SJSA1 (cell line): ENCODE measurements at places on chromosomes 3 and 15. TPM values are rescaled to one million over a fixed set of nuclear protein-coding genes. Genes with fewer than 3 reads are reported as not detected.

Gene SLC6A20
- total RNA-seq = 0.03 TPM in 1 of 2 replicates, not detected in the other

GRCh38 chr15:33503681-33504080 lies 192.9 kb downstream of the RYR3 start:
- no peak for DNase-seq

Gene TGM4
- total RNA-seq = 0.05 TPM in 1 of 2 replicates, not detected in the other

- DNase-seq = no peak
These were observed 954 bp downstream of the CLDN11 start for GRCh38 chr3:170419557-170420087.

DNA sequence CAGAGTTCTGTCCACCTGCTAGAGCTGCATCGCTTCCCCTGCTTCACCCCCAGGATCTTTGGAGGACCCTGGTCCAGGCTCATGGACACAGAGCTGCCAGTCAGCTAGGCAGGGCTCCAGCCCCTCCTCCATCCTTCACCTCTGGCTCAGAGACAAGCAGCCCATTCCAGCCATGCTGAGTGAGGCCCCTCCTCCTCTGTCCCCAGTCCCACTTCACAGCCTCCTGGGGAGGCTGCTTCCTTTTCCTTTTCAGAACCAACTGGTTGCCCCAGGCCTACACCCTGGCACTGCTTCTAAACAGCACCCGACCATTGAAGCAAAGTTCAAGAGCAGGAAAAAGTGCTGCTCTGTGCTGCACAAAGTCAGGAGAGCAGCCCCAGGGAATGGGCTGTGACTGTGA lies 22.2 kb downstream of the IQSEC1 start:
- no peak for DNase-seq

DNA sequence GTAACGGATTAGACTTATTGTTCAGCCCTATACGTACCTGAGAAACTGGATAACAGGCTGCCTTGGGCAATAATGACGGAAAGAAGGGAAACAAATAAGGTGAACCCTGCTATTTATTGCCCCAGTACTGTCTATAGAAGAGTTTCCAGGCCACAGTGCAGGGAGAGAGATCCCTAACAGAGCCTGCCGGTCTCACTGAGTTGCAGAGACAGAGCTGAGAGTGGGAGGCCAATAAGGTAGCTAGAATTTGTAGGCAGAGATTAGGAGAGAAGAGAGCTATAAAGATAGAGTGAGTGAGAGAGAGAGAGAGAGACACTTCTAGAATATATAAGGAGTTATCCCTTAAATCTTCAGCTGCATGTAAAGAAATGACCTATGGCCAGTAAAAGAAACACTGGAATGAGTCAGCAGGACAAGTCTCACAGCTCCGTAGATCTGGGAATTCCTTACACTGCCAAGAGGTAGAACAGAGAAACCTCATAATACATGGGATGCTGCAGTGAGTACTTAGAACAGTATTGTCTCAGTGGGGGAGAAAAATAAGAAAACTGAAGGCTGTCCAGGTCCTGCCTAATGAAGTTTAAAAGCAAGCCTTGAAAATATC lies 51.8 kb downstream of the ST3GAL6 start:
- DNase-seq = no peak

Gene CEMIP
- 0.03 TPM in 1 of 2 replicates, not detected in the other for total RNA-seq

Gene CCR9
- not detected in 2 replicates for total RNA-seq

Gene GOLGA8G
- 0.25 TPM in 1 of 2 replicates, not detected in the other for total RNA-seq

DNA sequence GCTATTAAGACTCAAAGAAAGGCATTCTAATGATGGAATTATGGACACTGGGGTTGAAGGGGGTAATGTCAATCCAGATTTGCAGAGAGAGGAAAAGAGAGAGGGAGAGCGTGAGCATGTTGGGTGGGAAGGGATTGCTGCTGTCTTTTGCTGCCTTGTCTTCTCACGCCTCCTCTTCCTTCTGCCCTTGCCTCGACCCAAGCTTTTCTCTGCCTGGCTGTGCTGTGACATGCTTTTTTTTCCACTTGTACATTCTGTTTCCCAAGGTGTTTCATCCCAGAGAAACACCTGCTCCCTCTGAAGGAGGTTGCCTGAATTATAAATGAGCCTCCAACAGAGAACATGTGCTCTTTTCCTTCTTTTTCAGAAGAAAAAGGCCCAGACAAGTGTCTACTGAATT lies 80.3 kb downstream of the BDH1 start:
- no peak for DNase-seq

GRCh38 chr3:127457546-127458145 lies 132.9 kb downstream of the TPRA1 start:
- DNase-seq = no peak

DNA sequence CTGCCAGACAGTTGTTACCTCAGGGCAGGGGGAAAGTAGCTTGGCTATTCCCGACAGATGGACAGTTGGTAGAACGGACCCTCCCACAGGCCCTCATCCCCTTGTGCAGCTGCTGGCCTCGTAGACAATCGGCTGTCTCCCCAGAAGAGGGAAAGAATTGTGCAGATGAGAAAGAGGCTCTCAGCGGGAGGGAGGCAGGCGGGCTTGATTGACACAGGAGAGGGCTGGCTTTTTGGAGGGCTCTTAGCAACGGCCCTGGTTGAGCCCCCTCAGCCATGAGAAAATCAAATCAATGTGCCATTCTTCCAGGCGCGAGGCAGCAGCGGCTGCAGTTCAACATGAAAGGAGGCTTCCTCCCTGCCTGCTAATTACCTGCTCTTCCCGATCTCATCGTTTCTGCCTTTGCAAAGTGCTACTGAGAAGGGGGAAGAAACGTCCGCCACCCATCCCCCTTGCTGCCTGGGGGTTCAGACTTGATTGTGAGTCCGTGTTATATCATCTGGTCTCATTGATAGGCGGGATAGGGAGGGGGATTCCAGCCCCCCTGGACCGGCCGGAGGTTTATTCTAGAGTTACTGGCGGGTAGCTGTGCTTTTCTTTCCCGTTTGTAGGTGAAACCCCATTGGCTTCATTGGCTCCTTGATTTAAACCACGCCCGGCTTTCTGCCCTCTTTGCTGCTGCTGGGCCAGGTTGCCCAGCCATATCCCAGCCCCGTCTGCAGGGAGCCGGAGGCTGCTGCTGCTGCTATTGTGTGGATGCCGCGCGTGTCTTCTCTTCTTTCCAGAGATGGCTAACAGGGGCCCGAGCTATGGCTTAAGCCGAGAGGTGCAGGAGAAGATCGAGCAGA lies at the start of gene TAGLN3:
TSS of gene TAGLN3 (plus strand) at position 287 of the 848 bp plus-strand sequence. CDS start at position 788, 501 bp downstream.
- DNase-seq = no peak

Gene SLC2A2
- total RNA-seq = not detected in 2 replicates

DNA sequence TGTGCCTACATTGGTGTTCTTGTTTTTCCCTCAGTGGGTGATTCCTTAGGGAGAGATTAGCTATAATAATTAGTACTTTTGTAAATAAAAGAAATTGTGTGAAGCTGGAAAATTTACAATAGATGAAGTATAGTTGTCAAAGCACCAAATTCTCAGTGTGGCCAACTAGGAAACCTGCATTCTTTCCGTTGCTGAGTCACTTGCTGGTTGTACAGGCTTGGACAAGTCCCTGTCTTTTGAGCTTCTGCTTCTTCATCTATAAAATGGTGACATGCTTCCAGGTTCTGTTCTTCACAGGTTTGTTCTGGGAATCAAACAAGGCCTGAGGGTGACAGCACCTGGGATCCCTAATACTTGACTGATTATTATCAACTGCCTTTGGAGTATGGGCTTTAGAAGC lies 184.1 kb upstream of the HES1 start:
- DNase-seq = no peak

Gene ARL6IP5
- total RNA-seq = 49.8 and 57.3 TPM in 2 replicates

Gene XYLB
- 0.66 and 3.0 TPM in 2 replicates for total RNA-seq

Gene ATP8B4
- 0.16 TPM in 1 of 2 replicates, not detected in the other for total RNA-seq

DNA sequence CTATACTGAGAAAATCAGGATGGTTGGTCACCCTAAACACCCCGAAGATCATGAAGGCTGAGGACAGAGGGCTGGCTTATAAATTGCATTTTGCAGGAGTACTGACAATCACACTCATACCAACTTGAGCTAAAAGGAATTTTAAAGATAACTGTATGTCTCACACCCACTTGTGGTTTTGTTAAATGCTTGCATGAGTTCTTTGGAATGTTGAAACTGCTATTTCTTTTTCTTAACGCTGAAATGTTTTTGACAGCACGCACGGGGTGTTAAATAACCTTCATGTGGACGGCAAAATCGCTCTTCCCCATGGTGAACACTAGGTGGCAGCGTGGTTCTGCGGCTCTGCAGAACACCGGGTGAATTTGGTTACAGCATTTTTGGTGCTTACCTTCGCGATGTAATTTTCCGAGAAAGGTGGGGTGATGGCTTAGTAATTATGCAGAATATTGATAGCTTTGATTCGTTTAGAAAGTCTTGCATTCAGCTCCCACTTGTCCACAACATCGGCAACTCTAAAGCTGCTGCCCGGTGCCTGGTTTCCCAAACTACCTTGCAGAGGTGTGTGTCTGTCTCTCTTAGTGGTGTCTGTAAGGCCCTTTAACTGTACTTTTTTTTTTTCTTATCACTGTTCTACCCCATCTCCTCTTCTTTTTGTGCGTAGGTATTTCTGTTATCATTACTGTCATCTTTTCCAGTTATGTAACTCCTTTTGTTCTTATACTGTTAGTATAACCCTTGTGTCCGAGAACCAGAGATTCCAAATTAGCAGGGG lies 51.7 kb downstream of the ARNT2 start:
- peak; percentile 71 for DNase-seq

- DNase-seq = no peak
These were observed 139.7 kb upstream of the CPNE4 start for GRCh38 chr3:132174500-132174899.

DNA sequence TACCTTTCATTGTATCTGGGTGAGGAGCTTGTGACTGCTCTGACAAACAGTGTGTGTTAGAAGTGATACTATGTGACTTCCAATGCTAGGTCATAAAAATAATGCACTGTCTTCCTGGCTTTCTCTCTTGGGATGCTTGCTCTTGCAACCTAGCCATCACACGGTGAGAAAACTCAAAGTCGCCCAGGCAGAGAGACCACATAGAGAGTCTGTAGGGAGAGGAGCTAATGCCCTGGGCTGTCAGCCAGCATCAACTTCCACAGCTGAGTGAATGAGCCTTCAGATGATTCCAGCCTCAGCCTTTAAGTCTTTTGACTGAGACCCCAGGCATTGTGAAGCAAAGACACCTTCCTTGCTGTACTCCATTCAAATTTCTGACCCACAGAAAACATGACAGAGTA lies 220.6 kb upstream of the SGO1 start:
- no peak for DNase-seq

GRCh38 chr3:94172695-94173310 lies 109.9 kb downstream of the NSUN3 start:
- DNase-seq = no peak

GRCh38 chr3:43175541-43175940 lies 69.7 kb upstream of the POMGNT2 start:
- DNase-seq = no peak

DNA sequence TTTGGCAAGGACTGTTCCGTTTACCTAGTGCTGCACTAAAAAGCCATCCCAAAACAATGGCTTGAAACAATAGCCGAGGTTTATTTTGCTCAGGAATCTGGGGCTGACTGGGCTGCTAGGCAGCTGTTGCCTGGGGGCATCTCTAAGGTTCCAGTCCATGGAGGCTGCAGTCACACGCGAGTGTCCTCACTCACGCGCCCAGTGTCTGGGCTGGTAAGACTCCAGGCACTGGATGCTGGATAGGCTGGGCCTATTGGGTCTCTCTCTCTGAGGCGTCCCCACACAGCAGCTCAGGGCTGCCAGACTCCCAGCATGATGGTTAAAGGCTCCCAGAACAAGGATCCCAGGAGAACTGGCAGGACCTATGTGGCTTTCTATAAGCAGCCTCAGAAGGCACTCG lies 34.2 kb downstream of the ALS2CL start:
- DNase-seq = peak; percentile 24

Gene LTK
- total RNA-seq = 0.24 and 0.31 TPM in 2 replicates

GRCh38 chr3:149087208-149087607 lies 875 bp upstream of the HLTF start:
- DNase-seq = no peak

DNA sequence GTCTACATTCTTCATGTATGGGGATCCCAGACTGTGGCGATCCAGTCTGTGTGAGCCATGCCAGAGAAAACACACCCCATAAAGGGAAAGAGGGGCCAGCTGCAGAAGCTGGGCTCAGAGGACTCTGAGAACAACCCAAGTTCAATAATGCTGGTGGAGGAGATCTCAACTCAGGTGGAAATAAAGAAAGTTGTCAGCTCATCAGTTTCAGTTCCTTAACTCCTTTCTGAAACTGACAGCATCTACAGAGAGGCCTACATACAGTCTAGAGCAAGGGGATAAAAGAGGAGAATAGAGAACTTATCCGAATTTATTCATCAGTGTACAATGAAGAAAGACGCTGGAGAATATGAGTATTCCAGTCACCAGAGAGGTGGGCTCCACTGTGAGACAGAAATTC lies 77.0 kb downstream of the NTRK3 start:
- DNase-seq = no peak

DNA sequence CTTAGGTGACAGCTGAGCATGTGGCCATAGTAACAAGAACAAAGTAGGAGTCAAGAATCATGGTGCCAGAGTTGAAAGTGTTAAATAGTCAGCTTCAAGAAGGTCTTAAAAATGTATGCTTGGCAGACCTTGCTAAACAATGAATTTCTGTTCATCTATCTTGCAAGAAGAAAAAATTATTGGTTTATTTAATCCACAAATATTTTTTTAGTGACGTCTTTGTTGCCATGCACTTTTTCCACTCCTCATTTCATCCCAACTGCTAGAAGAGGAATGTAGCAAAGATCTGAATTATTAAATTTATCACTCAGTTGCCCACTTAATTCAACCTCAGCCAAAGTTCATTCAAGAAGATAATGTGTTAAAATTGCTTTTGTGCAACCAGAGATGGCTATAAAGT lies 3.2 kb upstream of the SLC4A7 start:
- DNase-seq = no peak
